Aorta (tissue), 5 donors: ENCODE measurements at places on chromosomes 5 and 9. TPM values are rescaled to one million over a fixed set of nuclear protein-coding genes. Genes with fewer than 3 reads are reported as not detected.

The C5orf46 gene
- total RNA-seq, result 49.5 TPM

GRCh38 chr5:153373130-153373498 is 117.4 kb upstream of the GRIA1 start:
- DNase-seq, result no peak

The IL11RA gene
- 66.4 TPM for total RNA-seq

The PTGER4 gene
- 10.0 TPM for total RNA-seq

DNA sequence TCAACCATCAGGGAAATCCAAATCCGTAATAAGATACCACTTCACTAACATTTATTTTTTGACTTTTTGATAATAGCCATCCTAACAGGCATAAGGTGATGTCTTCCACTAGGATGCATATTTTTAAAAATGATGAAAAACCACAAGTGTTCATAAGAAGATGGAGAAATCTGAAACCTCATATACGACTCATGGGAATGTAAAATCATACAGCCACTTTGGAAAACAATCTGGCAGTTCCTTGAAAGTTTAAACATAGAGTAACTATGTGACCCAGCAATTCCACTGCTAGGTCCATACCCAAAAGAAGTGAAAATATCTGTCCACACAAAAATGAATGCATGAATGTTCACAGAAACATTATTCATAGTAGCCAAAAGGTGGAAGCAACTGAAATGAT is 431.0 kb downstream of the ENC1 start:
- DNase-seq, result no peak
